ENCODE measurements at places on chromosomes 2 and 18. TPM values are rescaled to one million over a fixed set of nuclear protein-coding genes. Genes with fewer than 3 reads are reported as not detected.
A peak's percentile ranks its signal among the peaks of the same experiment; 100 is the strongest.

DNA sequence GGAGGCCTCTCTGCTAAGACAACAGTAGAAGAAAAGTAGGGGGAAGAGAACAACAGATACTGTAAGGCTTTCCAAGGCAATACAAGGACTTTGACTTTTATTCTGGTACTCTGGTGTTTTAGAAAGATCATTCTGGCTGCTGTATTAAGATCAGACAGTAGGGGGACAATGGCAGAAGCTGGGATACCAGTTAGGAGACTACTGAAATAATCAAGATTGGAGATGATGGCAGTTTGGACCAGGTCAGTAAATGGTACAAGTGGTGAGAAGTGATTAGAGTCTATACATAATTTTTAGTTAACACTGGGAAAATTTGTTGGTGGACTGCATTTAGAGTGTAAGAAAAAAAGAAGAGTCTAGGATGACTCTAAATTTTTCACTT is 139.7 kb downstream of the ROCK1 start:
- peak; percentile 14 for DNase-seq

Gene IL18R1
- total RNA-seq: not detected

DNA sequence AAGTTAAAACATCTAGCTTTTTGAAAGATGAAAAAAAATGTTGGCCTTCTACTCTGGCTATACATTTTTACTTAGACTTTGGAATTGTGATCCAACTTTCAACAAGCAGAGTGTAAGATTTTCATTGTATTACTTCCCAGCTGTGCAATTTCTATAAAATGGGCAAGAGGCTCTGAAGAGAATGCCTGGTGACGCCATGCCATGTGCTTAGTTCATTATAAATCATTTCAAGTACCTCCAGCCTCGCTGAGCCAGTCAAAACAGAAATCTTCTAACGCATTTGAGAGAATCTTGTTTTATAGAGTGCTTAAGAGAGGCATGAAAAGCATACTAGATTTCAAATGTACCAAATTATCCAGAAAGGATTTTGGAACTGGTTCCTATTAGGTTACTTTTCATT is 10.1 kb upstream of the STK17B start:
- DNase-seq: no peak

Gene LRRC30
- total RNA-seq: not detected

- DNase-seq: no peak
Measured at GRCh38 chr2:161283926-161284325, 24.3 kb upstream of the PSMD14 start.

GRCh38 chr2:240353944-240354343 is 81.5 kb upstream of the GPC1 start:
- no peak for DNase-seq

Gene TMEM37
- total RNA-seq: not detected

DNA sequence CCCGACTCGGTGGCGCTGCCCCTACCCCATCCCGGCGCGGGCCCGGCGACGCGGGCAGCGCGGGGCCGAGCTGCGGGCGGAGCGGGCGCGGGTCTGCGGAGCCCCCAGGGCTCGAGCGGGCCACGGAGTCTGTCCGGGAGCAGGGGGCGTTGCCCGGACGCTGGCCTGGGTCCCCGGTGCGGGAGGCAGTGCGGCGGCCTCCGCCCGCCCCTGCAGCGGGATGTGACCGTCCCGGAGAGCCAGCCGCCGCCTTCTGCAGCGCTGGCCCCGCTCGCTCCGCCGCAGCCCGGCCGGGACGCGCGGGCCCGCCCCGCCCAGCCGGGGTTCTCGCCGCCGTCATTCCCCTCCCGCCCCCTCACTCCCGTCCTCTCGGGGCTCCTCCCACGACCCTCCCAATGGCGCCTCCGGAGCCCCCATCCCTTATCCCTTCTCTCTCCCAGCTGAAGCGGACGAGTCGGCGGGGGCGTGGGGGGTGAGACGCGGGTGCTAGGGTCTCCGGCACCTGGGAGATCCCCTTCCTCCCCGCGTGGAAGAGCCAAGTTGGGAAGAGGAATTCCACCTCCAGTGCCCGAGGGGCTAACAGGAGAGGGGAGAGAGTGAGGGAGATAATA is at the start of gene FNDC4:
Gene FNDC4 (minus strand): TSS at position 257 of the 611 bp plus-strand sequence. CDS start 521 bp downstream, outside the sequence.
- DNase-seq: no peak

GRCh38 chr2:182049372-182050148 is 63.9 kb downstream of the PPP1R1C start:
- no peak for DNase-seq

DNA sequence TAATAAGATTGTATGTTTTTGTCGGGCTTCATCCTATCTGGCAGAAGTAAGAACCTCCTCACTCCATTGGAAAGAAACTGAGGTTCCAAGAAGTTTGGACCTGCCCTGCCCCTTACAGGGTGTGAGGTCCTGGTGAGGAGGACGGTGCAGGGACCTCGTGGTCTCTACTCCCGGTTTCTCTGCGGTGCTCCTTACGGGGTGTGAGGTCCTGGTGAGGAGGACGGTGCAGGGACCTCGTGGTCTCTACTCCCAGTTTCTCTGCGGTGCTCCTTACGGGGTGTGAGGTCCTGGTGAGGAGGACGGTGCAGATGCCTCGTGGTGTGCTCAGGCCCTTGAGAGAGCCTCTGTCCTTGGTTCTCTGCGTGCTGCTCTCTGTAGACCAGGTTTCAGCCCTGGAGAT is 5.2 kb downstream of the CTDP1 start:
- no peak for DNase-seq

Gene RUFY4
- total RNA-seq: not detected

Gene DOK1
- 13.6 TPM for total RNA-seq

Gene HRH4
- not detected for total RNA-seq

DNA sequence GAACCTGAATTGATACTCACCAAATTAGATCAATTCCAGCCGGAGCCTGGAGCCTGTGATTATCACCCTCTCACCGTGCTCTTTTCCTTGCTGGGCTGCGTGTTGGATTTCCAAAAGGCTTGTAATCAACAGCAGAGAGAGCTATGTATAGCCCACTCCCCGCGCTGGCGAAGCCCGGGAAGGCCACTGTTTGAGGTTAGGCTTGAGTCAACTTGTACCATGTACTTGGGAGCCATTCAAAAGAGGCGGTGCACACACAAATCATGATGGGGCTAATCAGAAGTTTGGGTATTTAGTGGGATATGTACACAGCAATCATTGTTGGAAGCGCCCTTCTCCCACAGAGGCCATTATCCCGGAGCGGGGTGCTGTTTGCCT is 151.6 kb downstream of the GLI2 start:
- DNase-seq: no peak

- no peak for DNase-seq
Measured at GRCh38 chr2:77862120-77862519, 339.9 kb upstream of the LRRTM4 start.

Gene FMNL2
- 12.9 TPM for total RNA-seq

- no peak for DNase-seq
Measured at GRCh38 chr2:120859128-120859527, 123.5 kb downstream of the GLI2 start.

Gene TNFAIP6
- 1.5 TPM for total RNA-seq

DNA sequence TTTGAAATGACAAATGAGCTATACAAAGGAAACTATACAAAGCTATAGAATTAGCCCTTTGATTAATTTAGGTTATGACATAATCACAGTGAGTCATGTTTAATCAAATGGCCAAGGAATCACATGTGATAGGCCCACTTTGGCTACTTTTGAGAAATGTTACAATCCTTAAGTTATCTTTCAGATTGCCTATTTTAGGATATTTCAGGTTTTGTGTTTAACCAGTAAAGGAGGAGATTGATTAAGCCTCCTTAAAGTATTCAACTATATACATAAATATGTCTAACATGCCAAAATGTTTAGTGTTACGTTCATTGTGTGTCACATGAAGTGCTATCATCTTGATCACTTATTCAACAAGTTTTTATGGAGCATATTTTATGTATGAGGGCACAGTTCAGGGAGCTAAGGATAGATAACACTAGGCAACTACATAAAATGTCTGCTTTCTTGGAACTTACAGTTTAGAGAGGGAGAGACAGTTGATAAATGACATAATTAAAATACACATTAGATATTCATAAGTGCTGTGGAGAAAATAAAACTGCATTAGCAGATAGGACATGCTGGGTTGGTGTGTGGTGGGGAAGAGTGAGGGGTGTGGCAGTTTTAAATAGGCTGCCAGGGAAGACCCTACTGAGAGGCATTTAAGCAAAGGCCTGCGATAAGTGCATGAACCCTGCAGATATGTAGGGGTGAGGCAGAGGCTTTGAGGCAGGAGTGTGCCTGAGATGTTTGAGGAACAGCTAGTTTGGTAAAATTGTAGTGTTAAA is 77.2 kb downstream of the LTBP1 start:
- DNase-seq: no peak

DNA sequence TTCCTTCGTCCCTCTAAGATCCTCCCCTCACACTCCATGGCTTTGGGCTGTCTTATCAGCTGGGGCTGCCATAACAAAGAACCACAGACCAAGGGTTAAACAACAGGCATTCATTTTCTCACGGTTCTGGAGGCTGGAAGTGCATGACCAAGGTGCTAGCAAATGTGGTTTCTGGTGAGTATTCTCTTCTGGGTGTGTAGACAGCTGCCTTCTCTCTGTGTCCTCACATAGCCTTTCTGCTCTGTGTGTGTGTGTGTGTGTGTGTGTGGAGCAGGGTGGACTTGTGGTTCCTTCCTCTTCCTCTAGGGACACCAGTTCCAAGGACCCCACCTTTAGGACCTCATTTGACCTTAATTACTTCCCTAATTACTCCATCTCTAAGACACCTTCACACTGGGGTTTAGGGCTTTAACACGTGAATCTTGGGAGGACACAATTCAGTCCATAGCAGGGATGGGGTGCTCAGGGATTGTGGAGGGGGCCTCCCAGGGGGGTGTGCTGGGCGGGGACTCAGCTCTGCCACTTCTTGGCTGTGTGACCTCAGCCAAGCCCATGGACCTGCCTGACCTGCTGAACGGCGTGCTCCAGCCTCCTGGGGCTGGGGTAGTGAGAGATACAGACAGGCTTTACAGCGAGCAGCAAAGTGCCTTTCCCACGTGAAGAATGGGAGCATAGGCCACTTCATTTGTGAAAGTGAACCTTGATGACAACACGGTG is 38.0 kb downstream of the ACKR3 start:
- no peak for DNase-seq

Gene LRPPRC
- 50.7 TPM for total RNA-seq

- peak; percentile 23 for DNase-seq
Measured at GRCh38 chr2:152359573-152360363, 24.8 kb downstream of the FMNL2 start.

Gene COBLL1
- total RNA-seq: 10.6 TPM

Gene VWC2L
- not detected for total RNA-seq

- peak; percentile 59 for DNase-seq
Measured at GRCh38 chr2:230902180-230902899, 22.7 kb downstream of the GPR55 start.

DNA sequence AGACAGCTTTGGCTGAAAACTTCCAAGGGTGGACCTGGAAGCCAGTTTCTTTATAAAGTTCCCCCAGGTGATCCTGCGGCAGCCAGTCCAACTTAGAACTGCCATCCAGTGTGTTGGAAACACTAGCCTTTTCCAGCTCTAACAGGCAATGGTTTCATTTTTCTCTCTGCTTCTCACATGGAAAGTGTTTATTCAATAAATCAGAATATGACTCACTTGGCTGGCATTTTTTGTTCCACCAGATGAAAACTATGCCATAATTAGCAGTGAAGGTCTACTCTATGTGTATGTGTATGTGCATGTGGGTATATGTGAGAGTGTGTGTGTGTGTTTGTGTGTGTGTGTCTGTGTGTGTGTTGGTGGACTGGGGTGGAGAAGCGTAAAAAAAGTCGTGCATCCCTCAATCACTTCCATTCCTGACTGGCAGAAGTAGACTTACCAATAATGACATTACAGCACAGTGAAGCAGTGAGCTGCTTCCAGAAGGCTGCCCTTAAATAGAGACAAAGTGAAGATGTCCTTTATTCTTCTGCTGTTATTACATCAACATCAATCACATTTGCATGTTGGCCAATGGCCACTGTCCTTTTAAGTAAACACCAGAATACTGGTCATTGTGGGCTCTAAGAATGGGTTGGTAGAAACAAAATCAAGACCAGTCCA is 90.9 kb upstream of the SETBP1 start:
- DNase-seq: no peak

Gene RRM2
- 209 TPM for total RNA-seq

DNA sequence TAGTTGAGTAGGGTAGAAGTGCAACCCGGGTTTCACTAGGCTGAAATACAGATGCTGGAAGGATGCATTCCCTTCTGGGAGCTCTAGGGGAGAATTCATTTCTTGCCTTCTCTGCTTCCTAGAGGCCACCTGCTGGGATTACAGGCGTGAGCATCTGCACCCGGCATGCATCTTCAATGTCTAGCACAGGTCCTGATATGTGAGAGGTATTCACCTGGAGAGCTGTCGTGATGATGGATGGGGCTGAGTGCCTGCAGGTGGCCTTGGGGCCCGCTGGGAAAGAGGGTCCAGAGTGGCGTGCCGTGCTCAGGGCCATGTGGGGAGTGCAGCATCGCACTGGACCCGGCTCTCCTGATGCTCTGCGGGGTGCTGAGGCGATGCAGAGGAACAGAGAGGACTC is 6.6 kb upstream of the NTSR2 start:
- DNase-seq: no peak

Gene METTL4
- 12.9 TPM for total RNA-seq

Gene ANKRD62
- total RNA-seq: not detected

DNA sequence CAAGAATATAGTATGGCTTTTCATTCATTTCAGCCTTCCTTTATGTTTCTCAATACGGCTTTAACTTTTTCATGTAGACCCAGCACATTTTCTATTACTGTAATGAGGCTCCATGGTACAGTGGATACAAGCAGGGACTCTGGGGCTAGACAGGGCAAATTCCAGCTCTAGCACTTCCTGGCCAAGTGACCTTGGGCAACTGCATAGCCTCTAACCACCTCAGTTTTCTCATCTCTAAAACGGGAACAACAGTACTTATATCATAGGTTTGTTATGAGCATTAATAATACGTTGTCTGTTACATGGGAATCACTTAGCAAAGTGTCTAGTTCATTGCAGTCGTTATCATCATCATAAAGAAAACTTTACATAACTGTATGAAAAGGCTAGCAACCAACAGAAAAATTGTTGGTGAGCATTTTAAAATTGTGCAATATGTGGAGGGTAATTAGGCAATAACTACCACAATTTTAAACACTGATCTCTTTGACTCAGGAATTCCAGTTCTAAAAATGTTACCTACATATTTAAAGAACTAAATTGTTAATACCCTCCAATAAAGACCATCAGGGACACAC is 13.7 kb upstream of the RMDN2 start:
- no peak for DNase-seq

DNA sequence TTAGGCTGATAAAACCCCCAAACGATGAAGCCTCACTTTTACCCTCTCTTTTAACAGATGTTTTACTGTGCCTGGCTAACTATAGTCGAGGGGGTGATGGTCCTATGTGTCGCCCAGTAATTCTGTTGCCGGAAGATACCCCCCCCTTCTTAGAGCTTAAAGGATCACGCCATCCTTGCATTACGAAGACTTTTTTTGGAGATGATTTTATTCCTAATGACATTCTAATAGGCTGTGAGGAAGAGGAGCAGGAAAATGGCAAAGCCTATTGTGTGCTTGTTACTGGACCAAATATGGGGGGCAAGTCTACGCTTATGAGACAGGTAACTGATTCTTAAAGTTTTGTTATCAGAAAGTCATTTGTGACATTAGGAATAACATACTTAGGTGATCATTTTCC is 20.4 kb downstream of the MSH6 start:
- DNase-seq: no peak

Gene TRABD2A
- 11.8 TPM for total RNA-seq

Gene TANC1
- total RNA-seq: 11.6 TPM

Gene NCKAP5
- 1.2 TPM for total RNA-seq

- no peak for DNase-seq
Measured at GRCh38 chr2:40213619-40214018, 238.3 kb downstream of the SLC8A1 start.
